ENCODE measurements at places on chromosomes 13 and 19.
A peak's percentile ranks its signal among the peaks of the same experiment; 100 is the strongest.

GRCh38 chr19:19642506-19643157, 825 bp downstream of the GMIP start:
- DNase-seq: peak; percentile 47

DNA sequence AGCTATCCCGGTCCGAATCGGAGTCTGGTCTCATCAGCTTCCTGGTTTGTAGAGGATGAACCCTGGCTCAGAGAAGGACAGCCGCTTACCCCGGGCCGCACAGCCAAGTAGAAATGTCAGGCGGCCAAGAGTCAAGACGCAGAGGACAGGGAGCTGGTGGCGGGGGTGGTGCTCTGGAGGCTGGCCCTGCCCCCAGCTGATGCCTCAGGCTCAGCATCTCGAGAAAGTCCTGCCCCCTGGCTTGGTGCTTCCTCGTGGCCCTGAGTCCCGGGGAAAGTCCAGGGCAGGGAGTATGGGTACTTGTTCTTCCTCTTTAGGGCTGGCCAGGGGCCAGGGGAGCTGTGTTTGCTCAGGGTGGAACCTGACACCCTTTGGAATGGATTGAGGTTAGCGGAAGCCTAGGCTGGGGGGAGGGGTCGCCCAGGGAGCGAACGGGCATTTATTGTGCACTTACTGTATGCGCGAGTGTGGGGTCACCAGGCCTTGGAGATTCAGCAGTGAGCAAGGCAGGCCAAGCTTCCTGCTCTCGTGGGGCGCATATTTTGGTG, 2.2 kb downstream of the TJP3 start:
- no peak for DNase-seq

GRCh38 chr13:62137629-62138405, 722.2 kb upstream of the PCDH20 start:
- DNase-seq: no peak

DNA sequence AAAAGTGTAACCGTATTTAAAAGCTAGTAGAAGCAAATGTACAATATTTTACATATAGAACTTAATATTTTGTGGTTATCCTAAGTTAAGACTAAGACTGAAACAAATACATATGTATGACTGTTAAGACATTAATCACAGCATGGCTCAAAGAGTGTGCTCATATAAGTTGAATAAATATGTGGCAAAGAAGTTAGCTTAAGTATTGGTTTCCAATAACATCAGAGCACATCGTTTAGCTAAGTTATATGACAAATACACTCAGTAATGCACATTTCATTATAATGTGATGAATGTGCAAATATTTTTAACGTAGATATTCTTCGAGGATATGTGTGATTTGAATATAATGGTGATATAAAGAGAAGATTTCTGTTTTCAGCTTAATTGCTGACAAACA, 253.8 kb downstream of the SLITRK5 start:
- no peak for DNase-seq

DNA sequence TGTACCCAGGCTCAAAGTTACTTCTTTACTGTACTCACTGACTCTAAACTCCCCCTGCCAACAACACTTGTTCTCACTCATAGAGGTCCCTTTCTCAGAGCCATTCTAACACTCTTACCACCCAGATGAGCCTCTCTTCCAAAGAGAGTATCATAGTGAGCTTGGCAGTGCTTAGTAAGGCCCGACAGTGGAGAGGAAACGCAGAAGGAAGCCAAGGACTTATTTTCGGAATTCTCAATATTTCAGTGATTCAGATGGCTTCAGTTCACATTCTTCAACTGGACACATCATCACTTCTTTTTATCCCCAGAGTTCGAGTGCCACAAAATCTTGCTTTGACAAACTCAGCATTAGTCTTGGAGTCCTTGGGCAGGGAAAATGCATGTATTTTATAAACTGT, 285.9 kb downstream of the DNAJC15 start:
- no peak for DNase-seq

DNA sequence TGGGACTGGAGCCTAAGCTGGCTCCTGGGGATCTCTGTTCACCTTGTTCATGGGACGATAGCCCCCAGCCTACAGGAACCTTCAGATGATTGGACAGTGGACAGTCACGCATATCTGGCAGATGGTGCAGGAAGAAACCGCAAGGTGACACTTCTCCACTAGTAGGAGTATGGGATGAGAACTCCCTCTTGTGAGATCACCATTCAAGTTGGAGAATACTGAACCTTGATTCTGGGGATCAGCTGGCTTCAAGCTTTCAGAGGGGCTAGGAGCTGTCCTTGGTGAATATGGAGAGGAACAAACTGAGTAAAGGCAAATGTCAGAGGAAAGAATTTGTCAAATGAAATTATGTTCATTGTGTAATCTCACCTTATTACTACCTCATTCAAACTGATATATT, 204.5 kb downstream of the PDS5B start:
- DNase-seq: no peak

DNA sequence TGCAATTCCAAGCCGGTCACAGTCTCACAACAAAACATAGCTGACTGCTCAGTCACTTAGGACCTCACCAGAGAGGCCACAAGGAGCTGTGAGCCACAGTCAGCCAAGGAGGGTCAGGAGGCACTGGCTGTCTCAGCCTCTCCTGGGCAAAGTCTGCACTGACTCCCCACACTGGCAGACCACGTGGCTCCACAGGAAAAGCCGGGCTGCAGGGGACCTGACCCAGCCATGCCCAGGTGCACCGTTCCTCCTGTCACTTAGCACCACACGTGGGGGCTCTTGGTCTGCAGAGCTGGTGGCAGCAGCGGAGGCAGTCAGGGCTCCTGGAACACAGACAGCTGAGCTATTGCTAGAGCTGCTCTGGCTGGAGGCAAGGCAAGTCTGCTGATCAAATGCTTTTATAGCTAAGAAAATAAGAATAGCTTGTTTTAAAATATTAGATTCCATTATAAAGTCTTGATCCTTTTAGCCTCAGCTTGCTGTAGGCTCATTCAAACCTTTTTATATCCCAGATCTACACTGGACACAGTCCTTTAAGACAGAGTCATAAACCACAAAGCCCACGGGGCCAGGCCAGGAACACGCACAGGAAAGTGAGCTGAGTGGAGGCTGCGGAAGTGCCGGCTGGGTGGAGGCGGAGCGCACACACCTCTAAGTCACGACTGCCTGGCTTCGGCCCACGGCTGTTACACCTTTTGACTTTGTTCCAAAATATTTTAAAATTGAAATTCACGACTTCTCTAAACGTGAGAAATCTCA, 744.1 kb downstream of the UQCRFS1 start:
- no peak for DNase-seq

Data from activated T-cell treated with anti-CD3 and anti-CD28 coated beads, Interleukin-2, amount 50 U/mL, for 4 hours (primary cell).